ENCODE measurements at places on chromosomes 13 and 19. TPM values are rescaled to one million over a fixed set of nuclear protein-coding genes. Genes with fewer than 3 reads are reported as not detected.

- H3K27ac ChIP-seq: no peak overlapping the region
- no peaks in the 10 kb centered on the region for H3K27me3 ChIP-seq
- no peak for DNase-seq
- no peaks in the 10 kb centered on the region for H3K36me3 ChIP-seq
- no peaks in the 10 kb centered on the region for H3K4me1 ChIP-seq
Observed at GRCh38 chr19:28363254-28363653, 849.7 kb downstream of the UQCRFS1 start.

GRCh38 chr13:20128459-20128931 lies 32.4 kb downstream of the GJA3 start:
- H3K4me1 ChIP-seq: no peaks in the 10 kb centered on the region
- H3K36me3 ChIP-seq: no peaks in the 10 kb centered on the region
- H3K27me3 ChIP-seq: no peaks in the 10 kb centered on the region
- no peak overlapping the region for H3K27ac ChIP-seq
- peak overlapping the region; percentile 29 for H3K4me3 ChIP-seq
- no peak for DNase-seq

DNA sequence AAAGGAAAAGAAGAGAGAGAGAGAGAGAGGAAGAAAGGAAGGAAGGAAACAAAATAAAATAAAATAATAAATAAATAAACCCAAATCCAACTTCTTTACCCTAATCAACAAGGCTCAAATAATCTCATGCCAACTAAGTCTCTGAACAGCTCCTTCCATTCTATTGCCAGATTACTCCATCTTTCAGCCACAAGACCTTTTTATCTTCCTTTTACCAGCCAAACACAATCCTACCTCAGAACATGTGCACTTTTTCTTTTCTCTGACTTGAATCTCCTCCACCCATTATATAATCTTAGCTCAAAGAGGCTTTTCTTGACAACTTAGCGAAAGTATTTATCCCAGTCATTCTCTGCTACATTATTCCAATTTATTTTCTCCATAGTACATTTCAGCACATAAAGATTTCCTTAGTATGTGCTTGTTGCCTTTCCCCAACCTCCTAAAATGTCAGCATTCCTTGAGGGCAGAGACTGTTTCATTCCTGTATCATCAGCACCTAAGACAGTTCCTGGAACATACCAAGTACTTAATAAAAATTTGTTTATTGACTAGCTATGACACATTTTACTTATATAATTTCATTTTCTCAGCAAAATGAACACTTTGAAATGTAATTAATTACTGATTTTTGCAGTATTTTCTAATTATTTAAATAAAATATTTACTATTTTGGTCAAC lies 33.5 kb upstream of the USPL1 start:
- no peaks in the 10 kb centered on the region for H3K27me3 ChIP-seq
- DNase-seq: no peak
- H3K27ac ChIP-seq: no peak overlapping the region
- H3K36me3 ChIP-seq: no peaks in the 10 kb centered on the region

- no peaks in the 10 kb centered on the region for H3K36me3 ChIP-seq
- peak within 1 kb of the TSS; percentile 87 for H3K4me3 ChIP-seq
- no peak within 1 kb of the TSS for H3K27ac ChIP-seq
- H3K4me1 ChIP-seq: no peaks in the 10 kb centered on the region
Observed at GRCh38 chr19:35030257-35031071, at the start of gene SCN1B. Gene SCN1B, plus strand, starts transcription at chr19:35030470. Its CDS starts 351 bp downstream, at chr19:35030821.

DNA sequence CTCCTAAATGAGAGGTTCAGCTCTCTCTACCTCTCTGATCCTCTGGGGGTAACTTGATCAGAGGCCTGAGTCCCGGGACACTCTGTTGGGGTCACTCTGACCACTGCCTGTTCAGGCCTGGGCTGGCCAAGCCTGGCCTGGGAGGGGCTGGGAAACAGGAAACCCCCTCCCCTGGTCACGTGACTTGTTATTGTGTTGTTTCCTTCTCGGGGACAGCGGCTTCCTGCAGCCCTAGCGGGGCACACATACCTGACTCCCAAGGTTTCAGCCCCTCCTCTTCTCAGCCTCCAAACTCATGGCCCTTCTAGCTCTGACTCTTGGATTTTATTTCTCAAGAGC lies at the start of gene USHBP1:
Gene USHBP1 (minus strand): TSS at position 105 of the 339 bp plus-strand sequence. CDS start 446 bp downstream, outside the sequence.
- no peak within 1 kb of the TSS for H3K4me3 ChIP-seq
- no peaks in the 10 kb centered on the region for H3K27me3 ChIP-seq
- no peaks in the 10 kb centered on the region for H3K4me1 ChIP-seq
- H3K27ac ChIP-seq: no peak within 1 kb of the TSS
- no peak for DNase-seq

DNA sequence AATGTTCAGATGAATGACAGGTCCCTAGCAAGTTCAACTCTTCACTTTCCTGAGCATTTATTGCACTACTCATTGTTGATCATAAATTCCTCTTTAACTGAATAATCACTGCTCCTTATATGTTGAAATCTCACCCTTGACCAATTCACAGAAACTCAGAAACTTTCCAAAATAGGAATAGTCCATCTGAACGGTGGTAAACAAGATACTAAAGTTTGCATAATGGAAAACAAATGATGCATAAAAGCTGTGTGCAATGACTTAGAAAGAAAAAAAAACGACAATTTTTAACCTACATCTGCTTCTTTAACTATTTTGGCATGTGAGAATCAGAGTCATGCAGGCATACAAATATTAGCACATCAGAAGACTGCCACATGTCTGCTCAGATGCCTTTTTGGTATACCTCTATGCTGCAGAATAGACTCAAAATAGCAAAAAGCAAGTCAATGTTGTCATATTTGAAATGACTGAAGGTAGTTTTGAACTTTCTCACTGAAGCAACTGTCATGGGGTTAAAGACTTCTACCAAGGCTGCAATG lies 34.8 kb downstream of the SLC10A2 start:
- no peak overlapping the region for H3K27ac ChIP-seq
- H3K36me3 ChIP-seq: no peaks in the 10 kb centered on the region
- H3K4me3 ChIP-seq: no peak overlapping the region
- no peaks in the 10 kb centered on the region for H3K4me1 ChIP-seq

- no peaks in the 10 kb centered on the region for H3K36me3 ChIP-seq
- H3K4me1 ChIP-seq: no peaks in the 10 kb centered on the region
- H3K4me3 ChIP-seq: no peak overlapping the region
- no peak overlapping the region for H3K27ac ChIP-seq
Observed at GRCh38 chr13:31905961-31906360, 125.6 kb upstream of the FRY start.

DNA sequence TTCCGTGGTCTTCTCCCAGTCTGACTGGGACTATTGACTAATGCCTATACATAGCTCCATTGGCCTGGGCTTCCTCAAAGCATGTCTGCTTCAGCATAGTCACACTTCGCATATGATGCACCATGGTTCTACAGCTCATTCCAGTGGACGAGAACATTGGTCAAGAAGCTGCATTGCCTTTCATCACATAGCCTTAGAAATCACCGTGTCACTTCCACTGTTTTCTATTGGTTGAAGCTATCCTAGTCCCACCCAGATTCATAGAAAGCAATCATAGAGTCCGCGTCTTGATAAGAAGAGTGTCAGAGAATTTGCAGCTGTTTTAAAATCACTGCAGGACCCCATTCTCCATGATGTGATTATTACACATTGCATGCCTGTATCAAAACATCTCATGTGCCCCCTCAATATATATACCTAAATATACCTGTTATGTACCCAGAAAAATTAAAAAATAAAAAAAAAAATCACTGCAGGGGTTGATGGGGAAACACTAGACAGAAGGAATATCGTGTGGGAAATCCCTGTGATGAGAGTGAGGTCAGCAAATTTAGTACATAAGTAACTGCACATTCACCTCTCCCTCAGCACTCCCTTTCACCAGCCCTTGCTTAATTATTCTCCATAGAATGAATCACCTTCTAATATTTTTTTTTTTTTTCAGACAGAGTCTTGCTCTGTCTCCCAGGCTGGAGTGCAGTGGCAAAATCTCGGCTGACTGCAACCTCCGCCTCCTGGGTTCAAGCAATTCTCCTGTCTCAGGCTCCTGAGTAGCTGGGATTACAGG lies 2.2 kb upstream of the ARHGAP33 start:
- H3K36me3 ChIP-seq: no peaks in the 10 kb centered on the region
- no peak overlapping the region for H3K27ac ChIP-seq
- no peaks in the 10 kb centered on the region for H3K27me3 ChIP-seq
- no peaks in the 10 kb centered on the region for H3K4me1 ChIP-seq

DNA sequence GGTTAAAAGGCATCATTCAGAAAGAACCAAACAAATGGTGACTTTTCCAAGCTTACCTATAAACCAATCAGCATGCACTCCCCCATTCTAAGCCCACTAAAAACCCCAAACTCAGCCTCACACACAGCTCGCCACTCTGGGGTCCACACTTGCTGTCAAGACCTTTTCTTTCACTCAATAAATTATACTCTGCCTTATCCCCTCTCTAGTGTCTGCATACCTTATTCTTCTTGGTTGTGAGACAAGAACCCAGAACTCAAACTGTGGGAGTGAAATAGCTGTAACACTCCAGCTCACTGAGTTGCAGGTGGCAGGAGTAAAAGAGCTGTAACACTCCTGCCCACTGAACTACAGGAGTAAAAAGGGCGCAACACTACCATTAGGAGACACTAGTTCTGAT lies 559.0 kb downstream of the TBC1D4 start:
- no peaks in the 10 kb centered on the region for H3K36me3 ChIP-seq
- no peak for DNase-seq
- no peak overlapping the region for H3K4me3 ChIP-seq
- H3K27ac ChIP-seq: no peak overlapping the region
- no peaks in the 10 kb centered on the region for H3K27me3 ChIP-seq

DNA sequence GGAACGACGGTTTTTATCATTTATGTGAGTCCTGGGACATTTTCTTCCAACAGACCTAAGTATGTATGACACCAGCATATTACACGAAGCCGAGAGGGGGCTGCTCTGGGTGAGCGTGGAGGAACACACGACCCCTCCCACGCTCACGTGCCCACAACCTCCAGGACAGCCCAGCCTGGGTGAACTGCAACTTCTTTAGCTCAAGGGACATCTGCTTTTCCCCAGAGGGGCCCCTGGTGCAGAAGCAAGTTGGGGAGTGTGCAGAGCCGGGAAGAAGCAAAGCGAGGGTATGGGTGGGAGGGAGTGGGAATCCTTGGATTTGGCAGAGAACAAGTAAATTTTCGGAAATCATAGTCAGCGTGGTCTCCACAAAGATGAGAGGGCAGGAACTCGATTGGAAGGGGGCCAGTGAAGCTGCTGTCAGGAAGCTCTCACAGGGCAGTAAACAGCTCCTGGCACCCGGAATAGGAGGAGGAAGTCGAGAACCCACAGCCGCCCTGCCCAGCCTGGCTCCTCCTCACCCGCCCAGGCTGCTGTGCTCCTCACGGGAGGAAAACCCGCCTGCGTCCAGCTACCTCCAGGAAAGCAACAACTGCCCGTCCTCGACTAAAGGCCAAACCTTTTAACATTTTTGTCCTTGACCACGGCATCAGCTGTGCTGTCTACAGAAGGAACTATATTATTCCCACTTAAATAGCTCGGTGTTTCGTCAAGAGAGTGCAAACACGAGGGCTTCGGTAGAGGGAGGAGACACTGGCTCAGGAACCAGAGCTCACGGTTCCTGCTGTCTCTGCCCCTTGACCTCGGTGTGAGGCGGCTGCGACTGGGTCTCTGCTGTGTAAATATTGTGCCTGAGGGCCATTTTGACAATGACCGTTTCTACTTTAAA lies 17.2 kb upstream of the CFAP97D2 start:
- H3K27ac ChIP-seq: no peak overlapping the region
- H3K4me3 ChIP-seq: no peak overlapping the region
- no peak for DNase-seq
- no peaks in the 10 kb centered on the region for H3K36me3 ChIP-seq
- H3K4me1 ChIP-seq: no peaks in the 10 kb centered on the region

DNA sequence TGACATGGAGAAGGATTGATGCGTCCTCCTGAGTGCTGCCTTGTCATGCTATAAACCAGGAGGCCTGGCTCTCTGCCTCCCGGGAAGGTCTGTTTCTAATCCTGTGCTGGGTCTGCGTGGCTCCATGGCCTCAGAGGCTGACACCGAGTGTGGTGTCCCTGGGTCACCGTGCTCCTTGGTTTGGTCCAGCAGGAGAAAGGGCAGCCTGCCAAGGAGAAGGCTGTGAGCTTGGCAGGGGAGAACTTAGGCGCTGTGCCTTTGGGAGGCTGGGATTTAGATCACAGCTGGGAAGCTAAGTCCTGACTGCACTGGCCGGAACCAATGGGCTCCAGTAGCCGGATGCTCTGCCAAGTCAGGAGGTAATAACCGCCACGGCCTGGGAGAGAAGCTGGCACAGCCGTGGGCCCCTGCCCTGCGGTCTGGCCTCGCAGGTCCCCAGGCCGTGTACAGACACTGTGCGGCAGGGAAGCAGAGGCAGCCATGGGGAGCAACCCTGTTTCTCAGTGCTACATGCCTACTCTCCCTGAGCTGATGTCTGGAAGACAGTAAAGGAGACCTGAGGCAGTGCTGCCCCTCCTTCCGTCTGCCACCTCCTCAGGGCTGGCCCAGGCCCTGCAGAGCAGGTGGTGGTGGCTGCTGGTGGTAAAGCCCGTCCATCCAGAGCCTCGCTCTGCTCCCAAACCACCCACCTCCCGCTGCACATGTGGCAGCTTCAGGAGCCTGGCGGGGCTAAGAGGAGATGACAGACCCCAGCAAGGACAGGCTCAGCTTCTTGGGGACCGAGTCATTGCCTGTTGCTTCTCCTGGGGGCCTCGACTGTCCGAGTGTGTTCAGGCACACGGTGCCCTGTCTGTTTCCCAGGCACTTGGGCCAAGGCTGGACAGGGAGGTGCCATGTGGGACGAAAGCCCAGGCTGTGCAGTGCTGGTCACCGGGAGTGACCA lies 44.9 kb downstream of the C13orf46 start:
- no peaks in the 10 kb centered on the region for H3K4me1 ChIP-seq
- DNase-seq: peak; percentile 91
- no peak overlapping the region for H3K4me3 ChIP-seq
- H3K27ac ChIP-seq: no peak overlapping the region
- no peaks in the 10 kb centered on the region for H3K36me3 ChIP-seq

DNA sequence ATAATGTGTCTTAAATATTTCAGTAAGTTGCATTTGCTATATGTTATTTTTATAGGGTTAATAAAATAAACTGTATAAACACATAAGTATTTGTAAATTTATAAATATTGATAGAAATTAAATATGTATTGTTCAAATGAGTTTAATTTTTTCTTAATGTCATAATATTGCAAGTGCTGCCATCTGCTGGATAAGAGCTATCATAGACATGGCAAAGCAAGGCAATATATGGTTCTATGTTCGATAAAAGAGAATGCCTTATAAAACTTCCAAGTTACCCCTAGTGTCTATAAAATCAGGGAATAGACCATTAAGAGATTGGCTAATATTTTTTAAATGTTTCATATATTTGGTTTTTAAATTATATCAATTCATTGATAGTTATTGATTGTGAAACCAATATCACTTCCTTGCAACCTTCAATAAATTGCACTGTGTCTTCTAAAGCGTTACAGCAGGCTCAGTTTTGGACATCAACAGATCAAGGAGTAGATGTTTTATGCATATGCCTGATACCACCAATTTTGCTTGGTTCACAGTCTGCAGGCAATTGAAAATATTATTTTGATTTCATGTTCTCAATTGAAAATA lies 29.0 kb upstream of the SLITRK6 start:
- no peak for DNase-seq
- no peak overlapping the region for H3K27ac ChIP-seq
- no peaks in the 10 kb centered on the region for H3K36me3 ChIP-seq
- H3K4me1 ChIP-seq: no peaks in the 10 kb centered on the region
- no peaks in the 10 kb centered on the region for H3K27me3 ChIP-seq

GRCh38 chr19:39499932-39500331 lies 1.2 kb downstream of the DLL3 start:
- DNase-seq: no peak
- no peaks in the 10 kb centered on the region for H3K36me3 ChIP-seq
- no peaks in the 10 kb centered on the region for H3K4me1 ChIP-seq
- no peak overlapping the region for H3K27ac ChIP-seq
- no peaks in the 10 kb centered on the region for H3K27me3 ChIP-seq

PRX gene
- total RNA-seq: 7.6 TPM

CYP2F1 gene
- not detected for total RNA-seq
